ENCODE measurements at places on chromosomes 3 and 15.
A peak's percentile ranks its signal among the peaks of the same experiment; 100 is the strongest.

DNA sequence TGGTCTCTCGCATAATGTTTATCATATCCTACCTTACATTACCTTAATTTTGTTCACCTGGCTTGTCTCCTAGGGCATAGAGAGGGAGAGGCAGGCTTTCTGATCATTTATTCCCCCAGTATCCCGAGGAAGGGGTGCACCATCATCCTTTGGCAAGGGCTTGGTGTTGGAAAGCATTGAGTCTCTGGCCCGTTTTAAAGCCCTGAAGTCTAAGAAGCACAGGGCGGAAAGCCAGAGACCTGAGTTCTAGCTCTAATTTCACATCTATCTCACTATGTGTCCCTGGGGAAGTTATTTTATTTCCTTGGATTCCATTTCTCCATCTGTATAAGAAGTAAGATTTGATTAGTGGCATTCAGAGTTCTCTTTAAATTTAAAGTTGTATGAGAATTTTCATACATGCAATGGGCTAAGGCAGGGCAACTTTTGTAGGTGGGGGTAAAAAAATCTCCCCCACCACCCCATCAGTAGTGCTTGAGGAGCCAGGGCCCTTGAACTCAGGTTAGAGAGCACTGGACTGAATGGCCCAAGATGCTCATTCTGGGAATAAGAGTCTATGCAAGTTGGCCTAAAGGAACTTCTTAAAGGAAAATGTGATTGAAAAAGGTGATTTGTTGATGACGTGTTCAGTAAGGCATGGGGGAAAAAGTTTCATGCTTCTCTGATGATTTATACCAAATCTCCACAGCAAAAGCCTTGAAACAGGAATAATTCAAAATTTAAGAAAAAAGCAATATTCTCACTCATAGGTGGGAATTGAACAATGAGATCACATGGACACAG is 10.1 kb downstream of the TMC3 start:
- DNase-seq, result no peak

DNA sequence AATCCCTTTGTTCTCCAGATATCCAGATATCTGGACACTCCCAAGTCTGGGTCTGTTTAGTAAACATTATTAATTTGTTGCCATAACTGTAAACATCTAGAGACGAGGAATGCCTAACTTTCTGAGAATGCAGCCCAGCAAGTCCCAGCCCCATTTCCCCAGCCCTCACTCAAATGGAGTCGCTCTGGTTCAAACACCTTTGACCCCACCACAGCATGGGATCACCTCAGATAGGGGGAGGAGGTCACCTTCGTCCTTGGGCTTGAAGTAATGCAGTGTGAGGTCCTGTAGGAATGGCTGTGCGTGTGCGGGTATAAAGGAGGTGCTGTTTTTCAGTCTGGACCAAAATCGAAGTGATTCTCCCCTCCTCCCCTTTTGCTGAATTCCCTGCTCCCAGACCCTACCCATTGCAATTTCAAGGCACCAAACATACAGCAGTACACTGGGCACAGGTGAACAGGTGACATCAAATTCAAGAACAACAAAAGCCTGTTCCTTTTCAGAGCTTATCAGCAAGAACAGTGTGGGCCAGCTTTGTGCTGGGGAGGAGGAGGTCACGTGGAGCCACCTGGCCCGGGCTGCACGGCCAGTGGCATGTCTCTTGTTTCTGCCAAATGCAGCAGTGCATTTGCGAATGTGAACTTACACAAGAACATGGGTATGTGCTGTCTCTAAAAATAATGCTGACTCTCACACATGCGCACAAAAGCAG is 57.5 kb upstream of the TRPM1 start:
- no peak for DNase-seq

GRCh38 chr3:40585381-40586016 is 60.7 kb downstream of the ZNF621 start:
- DNase-seq, result no peak

- DNase-seq, result no peak
Measured at GRCh38 chr3:123919353-123919752, 35.2 kb upstream of the MYLK start.

- DNase-seq, result peak; percentile 20
Measured at GRCh38 chr15:50358845-50359244, 3.8 kb upstream of the GABPB1 start.

DNA sequence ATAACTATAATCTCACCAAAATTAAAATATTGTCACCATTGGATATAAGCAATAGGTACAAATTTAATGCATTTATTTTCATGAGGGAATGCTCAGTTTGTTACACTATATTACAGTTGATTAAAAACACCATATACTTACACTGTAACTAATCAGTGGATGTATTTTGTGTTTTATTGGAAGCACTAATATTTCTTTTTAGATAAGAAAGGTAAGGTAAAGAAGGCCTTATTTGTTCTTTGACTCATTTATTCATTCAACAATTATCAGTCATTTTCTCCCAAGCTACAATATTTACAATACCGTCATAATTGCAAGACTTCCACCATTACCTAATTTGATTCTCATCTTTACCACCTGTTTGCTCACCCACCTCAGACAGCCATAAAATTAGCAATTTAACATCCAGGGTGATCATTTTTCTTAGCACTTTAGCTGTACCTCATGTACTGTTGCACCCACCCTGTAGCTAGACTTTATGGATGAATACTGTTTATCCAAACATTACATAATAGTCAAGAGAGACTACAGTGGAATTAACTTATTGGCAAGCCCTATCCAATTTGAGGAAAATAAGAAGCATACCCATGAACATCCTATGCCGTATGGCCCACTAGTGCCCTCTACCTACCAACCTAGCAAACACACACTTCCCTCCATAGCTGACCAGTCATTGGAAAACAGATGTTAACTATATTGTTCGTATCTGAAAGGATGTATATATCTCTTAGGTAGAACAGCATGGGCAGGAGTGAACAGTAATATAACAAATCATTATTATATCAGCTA is 229.6 kb downstream of the BBX start:
- DNase-seq, result peak; percentile 29

- DNase-seq, result no peak
Measured at GRCh38 chr3:50183755-50184154, 7.7 kb upstream of the GNAT1 start.

GRCh38 chr3:160707187-160707794 is 30.3 kb downstream of the ARL14 start:
- peak; percentile 54 for DNase-seq

DNA sequence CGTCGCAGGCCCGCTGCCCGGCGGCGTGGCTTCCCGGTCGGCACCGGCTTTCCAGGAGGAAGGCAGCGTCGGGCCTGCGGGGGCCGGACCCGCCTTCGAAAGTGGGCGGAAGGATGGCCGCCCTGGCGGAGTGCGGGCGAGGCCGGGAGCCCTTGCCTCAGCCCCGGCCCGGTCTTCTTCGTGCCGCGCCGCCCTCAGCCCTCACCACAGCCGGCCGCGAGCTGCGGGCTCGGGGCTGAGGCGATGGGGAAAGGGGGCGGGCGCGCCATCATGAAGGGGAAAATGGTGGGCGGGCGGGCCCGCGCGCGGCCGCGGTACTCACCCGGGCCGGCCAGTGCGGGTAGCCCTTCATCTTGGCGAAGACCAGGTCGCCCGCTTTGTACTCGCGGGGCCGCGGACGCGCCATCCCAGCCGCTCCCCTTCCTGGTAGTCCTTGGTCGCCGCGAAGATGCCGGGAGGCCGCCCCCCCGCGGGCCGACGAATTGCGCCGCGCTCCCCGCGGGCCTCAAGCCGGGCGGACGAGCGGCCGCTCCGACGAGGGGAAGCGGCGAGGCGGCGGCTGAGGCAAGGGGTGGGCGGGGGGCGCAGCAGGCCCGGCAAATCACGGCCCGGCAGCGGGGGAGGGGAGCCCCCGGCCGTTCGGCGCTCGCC is 489 bp downstream of the HDGFL3 start:
- peak; percentile 67 for DNase-seq

DNA sequence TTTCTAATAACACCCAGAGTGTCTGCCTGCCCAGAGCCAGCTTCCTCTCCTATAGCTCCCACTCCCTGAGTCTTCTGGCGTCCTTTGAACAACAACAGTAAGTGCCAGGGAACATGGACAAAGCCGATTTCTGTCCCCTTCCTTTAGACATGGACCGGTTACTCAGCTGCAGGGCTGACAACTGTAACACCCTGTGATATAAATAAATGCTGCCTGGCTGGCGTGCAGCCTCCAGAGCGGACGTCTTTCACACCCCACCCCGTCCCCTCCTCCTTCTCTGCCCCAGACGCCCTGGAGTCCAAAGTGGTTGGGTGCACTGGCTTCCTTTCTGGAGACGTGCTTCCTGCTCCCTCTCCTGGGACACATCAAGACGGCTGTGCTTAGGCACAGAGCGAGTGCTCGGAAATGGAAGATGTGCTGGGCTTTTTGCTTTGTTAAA is 281.9 kb upstream of the LRRFIP2 start:
- no peak for DNase-seq

GRCh38 chr15:47820057-47820746 is 102.9 kb downstream of the SEMA6D start:
- no peak for DNase-seq

GRCh38 chr3:149883134-149883533 is 70.1 kb downstream of the RNF13 start:
- DNase-seq, result no peak

- no peak for DNase-seq
Measured at GRCh38 chr3:183613366-183614285, 21.8 kb upstream of the KLHL24 start.

DNA sequence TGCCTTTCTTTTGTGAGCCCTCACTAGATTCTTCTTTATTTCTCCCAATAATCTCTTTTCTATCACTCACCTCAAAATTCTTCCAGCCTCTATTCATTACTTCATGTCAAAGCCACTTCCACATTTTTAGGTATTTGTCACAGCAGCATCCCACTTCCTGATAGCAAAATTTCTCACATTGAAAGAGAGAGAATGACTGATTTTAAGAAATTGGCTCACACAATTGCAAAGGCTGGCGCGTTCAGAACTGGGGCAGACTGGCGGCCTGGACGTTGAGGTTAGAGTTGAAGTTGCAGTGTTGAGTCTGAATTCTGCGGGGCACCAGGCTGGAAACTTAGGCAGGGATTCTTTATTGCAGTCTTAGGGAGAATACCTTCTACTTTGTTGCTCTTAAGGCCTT is 117.9 kb downstream of the LRRC28 start:
- DNase-seq, result no peak

GRCh38 chr3:161139686-161140085 is 34.5 kb upstream of the B3GALNT1 start:
- DNase-seq, result no peak

- DNase-seq, result no peak
Measured at GRCh38 chr3:197169028-197169427, 129.4 kb downstream of the DLG1 start.

DNA sequence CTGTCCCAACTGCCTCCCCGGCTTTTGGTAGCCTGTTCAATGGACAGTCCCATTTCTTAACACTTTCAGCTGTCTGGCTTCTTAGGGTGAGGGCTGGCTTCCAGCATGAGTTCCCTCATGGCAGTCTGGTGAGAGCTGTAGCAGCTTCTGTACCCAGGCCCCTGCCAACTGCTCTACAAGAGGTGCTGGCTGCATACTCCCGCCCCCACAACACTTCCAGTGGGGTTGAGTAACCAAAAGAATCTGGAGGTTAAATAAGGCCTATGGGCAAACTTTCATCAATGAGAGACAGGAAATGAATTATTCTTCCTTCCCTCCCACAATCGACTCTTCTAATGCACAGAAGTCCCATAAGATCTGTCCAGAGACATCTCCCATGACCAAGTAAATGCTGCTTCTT is 145.0 kb downstream of the NEK10 start:
- no peak for DNase-seq

DNA sequence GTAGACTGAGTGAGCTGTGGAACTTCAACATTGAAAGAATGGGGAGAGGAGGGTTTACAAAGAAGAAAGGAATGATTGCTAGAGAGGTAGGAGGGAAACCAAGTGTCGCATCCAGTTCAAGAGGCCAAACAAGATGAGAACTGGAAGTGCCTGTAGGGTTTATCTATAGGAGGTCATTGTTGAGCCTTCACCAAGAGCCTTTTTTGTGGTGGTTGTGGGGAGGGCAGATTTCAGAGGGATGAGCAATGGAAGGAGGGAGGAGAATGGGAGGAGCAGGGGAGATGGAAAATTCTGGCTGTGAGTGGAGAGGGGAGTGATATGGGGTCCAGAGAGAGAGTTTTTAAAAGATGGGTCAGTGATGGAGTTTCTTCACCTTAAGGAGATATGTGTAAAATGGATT is 8.5 kb downstream of the PDIA5 start:
- DNase-seq, result no peak

DNA sequence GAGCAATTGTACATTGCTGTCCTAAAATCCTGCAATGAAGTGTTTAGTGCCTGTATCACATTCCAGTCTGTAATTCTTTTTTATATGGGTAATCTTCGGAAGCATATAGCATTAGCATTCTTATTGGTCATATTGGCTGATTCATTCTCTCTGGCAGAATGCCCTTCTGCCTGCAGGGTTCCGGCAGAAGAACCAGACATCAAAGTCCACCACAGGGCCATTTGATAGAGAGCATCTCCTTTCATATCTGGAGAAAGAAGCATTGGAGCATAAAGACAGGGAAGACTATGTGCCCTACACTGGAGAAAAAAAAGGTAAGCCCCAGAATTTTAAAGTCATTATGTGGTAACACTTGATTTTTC is 39.6 kb downstream of the TMOD3 start:
- no peak for DNase-seq

GRCh38 chr3:65633018-65633638 is 405.6 kb downstream of the MAGI1 start:
- peak; percentile 46 for DNase-seq

- no peak for DNase-seq
Measured at GRCh38 chr3:77377717-77378116, 337.8 kb downstream of the ROBO2 start.

DNA sequence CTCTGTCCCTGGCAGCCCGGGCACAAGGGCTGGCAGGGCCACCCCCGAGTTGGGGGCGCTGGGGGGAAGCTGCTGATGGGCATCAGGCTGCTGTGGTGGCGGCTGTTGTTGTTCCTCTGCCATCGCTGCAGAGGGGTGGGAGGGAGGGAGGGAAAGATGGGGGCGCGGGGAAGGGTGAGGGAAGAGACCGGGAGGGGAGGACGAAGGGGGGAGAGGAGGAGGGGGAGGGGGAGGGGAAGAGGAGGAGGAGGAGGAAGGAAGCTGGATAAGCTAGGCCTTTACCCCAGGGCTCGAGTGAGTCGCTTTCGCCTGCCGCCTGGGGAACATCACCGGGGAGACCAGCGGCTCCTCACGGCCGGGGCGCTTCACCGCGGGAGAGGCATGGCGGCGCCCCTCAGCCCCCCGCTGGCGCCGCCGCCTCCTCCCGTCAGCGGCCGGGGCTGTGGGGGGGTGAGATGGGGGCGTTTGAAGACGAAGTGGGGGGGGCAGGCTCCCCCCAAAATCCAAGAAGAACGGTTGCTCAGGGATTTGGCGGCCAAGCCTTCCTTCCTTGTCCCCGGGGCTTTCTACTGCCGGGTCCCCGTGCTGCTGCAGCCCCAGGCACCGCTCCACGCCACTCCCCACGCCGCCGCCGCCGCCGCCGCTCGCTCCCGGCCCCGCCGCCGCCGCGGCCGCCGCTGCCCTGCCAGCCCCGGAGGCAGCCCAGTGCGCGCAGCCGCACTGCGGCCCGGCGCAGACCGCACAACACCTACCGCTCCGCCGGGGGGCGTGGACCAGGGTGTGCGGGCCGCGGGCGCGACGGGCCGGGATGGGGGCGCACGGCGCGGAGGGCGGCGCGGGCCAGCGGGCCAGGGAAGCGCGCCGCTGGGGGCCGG is at the start of gene RFX7:
TSS of gene RFX7 (minus strand) at position 717 of the 875 bp plus-strand sequence. CDS start at position 123, 594 bp downstream.
- peak; percentile 68 for DNase-seq

All from HEK293T (cell line).